Activated CD4-positive, alpha-beta memory T cell treated with anti-CD3 and anti-CD28 coated beads for 36 hours (primary cell): ENCODE measurements at places on chromosomes 7 and 10.
A peak's percentile ranks its signal among the peaks of the same experiment; 100 is the strongest.

DNA sequence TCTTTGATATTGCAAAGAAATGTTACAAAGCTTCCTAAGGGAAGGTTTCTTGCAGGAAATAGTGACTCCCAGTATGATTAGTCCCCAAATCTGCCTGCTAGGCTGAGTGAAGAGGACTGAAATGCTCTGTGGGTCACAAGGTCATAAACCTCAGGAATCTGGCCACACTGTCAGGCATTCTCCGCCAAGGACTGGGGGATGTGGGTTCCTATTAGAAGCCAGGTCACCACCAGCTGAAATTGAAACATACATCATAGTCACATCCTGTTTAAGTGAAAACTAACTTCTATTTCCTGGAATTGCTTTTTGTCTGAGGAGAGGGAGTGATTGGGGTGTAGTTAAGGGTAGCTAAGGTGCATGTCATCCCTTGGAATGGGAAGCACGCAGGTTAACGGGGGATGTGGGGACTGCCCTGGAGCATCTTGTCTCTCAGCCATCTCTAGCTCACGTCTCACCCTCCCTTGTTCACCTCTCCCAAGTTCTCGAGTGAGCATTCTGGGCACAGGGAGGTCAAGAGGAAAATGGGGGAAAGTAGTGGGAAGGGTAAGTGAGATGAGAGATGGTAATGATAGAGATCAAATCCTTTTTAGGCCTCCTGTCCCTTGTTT lies 12.0 kb upstream of the GSAP start:
- DNase-seq: peak; percentile 34

DNA sequence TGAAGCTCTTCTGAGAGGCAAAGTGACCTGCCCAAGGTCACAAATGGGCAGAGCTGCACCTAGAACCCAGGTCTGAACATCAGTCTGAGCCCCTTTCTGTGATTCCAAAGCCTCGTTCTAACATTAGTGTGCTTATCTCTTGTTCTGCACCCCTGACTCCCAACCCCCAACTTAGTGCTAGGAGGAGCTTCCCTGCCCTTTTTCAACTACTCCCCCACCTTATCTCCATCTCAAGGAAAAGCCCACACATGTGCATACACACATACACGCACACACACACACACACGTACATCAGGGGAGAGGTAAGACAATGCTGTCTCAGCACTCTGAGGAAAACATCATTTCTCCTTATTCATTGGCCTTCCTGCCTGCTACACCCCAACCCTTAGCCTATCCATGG lies 8.3 kb downstream of the PRRT4 start:
- no peak for DNase-seq

DNA sequence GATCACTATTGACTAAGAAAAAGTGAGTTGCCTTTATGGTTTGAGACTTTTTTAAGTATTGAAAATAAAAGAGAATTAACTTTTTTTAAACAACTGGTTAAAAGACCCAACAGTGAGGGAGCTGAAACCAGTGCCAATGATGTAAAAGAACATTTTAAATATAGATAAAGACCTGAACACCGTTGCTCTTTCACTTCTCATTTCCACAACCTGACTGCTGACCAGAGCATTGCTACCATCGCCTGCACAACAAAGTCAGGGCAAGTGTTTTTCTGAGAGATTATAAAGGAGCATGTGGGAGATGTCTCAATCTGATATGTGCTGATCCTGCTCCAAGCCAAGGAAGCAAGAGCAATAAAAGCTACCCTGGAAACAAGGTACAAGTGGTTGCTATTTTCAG lies 34.7 kb downstream of the IMMP2L start:
- no peak for DNase-seq

- DNase-seq: no peak
These were observed 19.2 kb downstream of the KCP start for GRCh38 chr7:128891110-128891941.

DNA sequence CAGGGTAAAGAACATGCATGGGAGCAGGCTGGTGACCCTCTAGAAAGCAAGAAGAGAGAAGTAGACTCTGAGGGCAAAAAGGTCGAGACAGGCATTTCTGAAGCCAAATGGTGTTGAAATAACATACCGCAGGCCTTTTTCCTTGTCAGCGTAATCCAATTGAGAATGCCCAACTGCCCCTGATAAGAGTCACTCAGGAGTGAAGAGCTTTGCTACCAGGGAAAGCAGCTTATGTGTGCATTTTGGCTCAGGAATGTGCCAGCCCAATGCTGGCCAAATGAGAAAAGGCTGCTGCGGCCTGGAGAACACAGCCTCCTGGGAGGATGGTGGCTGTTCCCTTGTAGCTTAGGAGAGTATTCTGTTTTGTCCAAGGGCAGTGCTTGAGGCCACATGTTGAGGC lies 61.4 kb upstream of the NFKB2 start:
- DNase-seq: no peak

DNA sequence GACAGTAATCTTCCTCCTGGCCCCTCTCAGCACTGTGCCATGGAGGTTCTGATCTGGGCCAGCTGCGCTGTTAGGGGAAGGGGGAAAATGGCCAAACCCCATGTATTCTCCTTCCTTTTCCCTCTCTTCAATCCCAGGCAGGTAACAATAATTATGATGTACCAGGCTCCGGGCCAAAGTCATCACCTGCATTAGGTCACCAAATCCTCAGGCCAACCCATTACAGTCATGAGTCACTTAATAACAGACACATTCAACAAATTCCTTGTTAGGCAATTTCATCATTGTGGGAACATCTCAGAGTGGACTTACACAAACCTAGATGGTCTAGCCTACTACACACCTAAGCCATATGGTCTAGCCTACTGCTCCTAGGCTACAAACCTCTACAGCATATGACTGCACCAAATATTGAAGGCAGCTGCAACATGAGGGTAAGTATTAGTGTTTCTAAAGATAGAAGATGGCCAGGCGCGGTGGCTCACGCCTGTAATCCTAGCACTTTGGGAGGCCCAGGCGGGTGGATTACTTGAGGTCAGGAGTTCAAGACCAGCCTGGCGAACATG lies 2.2 kb upstream of the HSPB1 start:
- no peak for DNase-seq

DNA sequence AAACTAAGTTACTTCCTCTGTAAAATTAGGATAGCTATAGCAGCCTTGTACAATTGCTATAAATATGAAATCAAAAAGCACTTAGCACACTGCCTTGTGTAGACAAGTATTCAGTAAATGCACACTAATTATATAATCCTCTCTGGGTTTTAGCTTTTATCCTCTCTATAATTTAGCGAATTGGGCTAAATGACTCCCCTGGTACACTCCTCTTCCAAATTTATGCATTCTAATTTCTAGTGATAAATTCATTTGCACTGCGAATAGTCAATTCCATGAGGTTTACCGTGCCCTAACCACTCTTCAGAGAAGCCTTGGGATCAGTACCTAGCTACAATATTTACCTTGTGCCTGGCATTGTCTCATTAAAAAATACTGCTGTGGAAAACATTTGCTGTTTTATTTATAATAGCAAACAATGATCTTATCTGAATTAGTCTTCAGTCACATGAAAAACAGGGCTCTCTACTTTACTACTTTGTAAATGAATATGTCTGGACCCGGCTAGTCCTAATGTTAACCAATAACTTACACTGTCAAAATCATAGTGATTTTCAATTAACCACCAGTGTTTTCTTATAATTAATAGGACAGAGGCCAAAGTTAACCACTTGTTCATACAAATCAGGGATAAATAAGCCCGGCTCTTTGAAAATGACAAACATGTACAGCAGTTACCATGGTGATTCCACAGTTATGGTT lies 577.9 kb downstream of the IPMK start:
- no peak for DNase-seq

DNA sequence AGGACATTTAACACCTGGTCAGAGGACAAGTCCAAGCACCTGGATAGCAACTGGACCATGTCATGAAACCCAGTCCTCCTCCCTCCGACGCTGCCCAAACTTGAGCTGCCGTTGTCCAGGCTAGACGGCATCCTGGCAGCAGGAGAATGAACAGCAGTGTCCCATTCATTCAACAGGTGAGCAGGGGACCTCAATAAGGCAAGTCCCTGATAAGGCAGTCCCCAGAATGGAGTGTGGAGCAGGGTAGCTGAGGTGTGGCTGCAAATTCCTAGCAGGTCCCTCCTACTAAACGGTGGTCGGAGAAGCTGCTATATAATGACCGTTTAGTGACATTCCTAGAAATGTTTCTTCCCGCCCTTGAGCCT lies 169.8 kb downstream of the PRKAG2 start:
- DNase-seq: no peak

DNA sequence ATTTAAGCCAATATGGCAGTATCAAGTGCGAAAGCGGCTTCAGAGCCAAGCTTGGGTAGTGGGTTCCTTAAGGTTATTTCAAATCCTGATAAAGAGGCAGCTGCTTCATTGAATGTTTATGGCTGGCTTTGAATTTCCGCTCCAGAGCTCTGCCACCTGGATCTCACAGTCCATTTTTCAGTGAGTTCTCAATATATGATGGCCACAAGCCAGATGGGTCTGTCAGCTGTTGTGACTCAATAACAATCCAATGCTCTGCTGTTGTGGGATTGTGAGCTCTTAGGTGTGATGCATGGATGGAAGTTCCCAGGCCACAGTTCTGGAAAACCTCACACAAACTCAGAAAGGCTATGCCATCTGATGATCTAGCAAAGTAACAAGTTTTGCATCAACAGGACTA lies 743.8 kb upstream of the LRRN3 start:
- DNase-seq: no peak

- DNase-seq: no peak
These were observed 18.4 kb downstream of the RGS10 start for GRCh38 chr10:119523895-119524719.

DNA sequence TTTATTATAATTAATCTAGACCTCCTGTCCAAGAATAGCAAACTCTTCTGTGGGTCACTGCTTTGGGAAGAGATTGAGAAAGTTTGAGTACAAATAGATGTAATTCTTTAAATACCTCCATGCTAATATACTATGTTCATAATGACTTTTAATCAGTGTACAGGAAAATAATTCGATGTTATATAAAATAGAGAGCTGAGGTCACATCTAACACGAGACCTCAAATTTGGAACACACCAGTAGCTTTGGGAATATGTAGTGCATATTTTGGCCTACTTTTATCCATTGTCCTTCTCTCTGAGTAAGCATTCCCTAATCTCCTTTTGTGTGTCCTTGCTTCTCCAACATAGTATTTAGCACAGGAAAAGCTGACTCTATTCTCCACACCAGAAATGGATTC lies 27.3 kb upstream of the CABCOCO1 start:
- no peak for DNase-seq

GRCh38 chr10:79027147-79028055 lies 41.4 kb upstream of the ZMIZ1 start:
- DNase-seq: peak; percentile 40

DNA sequence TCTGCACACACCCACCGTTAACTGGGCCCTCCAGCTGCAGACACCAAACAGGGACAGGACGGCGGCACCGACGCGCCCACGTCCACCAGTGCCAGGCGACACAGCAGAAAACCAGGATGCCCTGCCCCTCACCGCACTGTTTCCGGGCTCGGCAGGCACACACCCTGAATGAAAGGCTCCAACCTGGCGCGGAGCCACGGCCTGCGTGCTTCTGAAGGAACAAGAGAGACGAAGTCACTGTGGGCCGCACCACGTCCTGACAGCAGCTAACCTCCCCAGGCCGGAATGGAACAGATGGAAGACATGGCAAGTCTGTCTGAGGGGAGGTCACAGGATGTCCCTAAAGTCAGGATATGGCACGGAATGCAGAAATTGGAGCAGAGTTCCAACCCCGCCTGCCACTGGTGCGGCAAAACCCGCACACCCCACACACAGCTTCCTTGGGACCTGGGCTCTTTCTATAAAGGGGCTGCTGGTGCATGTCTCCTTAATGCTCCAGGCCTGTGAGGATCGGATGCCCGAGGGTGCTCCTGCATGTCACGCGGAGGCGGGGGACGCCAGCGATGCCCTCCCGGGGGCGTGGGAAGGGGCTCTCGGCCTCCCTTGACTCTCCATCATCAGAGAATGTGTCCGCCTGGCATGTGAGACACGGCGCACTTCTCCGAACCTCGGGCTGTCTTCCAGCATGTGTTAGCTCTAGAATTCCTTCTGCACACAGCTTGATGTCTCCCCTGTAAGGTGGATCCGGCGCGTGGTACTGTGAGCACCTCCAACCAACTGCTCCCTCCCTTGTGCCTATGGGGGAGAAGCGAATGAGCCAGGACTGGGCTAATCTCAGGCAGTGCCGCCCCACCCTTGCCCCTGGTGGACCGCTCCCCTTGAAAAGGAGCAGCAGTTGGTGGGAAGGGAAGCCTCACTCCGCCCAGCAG lies 3.9 kb upstream of the GPER1 start:
- no peak for DNase-seq

DNA sequence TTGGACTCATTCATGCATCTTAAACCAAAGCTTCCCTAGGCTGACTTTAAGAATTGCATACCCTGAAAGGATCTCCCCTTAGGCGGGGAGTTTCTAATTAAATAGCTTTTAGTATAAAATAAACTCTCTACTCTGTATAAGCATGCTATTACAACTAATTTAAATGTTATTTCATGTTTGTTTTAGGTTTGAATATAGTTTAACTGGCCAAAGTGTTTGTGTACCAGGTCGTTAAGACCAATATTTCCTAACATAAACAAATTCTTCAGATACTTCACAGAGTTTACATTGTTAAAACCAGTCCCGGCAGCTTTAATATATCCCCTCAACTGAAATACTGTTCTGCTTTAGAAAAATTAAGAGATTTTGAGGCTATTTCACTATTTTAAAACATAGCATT lies 2.3 kb downstream of the GLI3 start:
- no peak for DNase-seq

DNA sequence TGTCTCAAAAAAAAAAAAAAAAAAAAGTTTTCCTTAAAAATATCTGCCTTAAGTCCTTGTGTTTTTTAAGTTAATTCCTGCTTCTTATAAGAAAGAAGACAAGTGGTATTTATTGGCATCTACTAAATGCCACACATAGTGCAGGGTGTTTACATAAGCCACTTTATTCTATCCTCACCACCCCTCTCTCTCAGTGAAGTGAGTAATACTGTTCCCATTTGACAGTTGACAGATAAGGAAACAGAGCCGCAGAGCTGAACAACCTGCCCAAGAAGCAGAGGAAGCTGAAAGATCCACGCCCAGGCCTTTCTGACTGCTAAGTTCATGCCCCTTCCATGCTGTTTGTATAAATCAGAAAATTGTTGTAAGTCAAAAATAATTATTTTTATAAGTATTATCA lies 54.1 kb downstream of the ABLIM1 start:
- DNase-seq: peak; percentile 20

DNA sequence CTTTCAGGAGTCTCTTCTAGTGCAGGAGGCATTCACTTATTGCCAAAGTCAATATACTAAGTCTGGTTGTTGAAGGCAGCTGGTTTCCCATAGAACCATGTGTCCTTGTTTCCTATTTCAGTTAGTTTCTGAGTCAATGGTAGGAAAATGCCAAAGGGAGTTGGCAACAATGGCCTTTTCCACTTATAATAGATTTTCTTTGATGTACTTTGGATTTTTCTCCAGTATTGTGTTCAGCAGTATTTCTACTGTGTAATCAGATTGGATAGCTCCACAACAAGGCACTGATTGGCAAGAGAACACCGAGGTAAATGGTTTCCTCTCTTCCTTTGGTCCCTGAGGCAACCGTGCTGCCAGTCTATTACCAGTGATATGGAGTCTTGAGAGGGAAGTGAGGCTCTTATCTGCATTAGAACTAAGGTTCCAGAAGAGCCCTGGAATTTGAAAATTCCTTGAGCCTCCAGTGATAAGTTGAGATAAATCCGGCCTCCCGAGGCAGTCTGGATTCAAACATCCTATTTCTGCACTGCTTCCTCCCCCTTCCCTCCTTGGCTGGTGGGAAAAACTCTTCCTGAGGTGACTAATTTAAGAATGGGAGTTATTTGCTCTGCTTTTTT lies 7.9 kb upstream of the SEPTIN7 start:
- DNase-seq: no peak

GRCh38 chr10:133046390-133046765 lies 41.3 kb upstream of the ADGRA1 start:
- no peak for DNase-seq

- DNase-seq: no peak
These were observed 23.5 kb downstream of the GET4 start for GRCh38 chr7:899806-900205.
